ENCODE measurements at places on chromosomes 13 and 19. TPM values are rescaled to one million over a fixed set of nuclear protein-coding genes. Genes with fewer than 3 reads are reported as not detected.

The CD209 gene
- total RNA-seq, result not detected

The THSD1 gene
- total RNA-seq, result 5.3 TPM

The CLPTM1 gene
- total RNA-seq, result 194 TPM

The CYP4F2 gene
- 0.04 TPM for total RNA-seq

The CC2D1A gene
- 10.4 TPM for total RNA-seq

The PPP1R13L gene
- total RNA-seq, result 52.2 TPM
